ENCODE measurements at places on chromosomes 16 and 17.
A peak's percentile ranks its signal among the peaks of the same experiment; 100 is the strongest.

GRCh38 chr17:49798182-49798581, 9.7 kb downstream of the KAT7 start:
- H3K4me3 ChIP-seq: no peak overlapping the region
- H3K36me3 ChIP-seq: peaks cover 53% of the 10 kb centered on the region
- H3K4me1 ChIP-seq: no peaks in the 10 kb centered on the region
- H3K27me3 ChIP-seq: no peaks in the 10 kb centered on the region

DNA sequence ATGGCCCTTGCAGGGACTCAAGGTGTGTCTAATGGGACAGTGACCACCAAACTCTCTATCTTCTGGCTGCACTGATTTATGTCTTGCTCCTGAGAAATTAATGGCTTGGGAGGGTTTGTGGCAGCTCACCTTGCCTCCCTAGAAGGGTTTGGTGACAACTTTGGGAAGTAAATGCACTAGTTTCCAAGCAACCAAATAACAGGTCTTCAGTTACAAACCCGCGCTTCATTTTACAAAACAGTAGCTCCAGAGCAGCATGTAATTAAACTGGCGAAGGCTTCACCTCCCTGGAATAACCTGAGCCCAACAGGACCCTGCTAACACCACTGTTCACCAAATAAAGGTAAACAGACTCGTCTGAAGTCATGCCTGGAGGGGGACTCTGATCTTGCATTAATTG, 318.3 kb downstream of the SLC39A11 start:
- no peak for DNase-seq
- H3K36me3 ChIP-seq: no peaks in the 10 kb centered on the region
- H3K27ac ChIP-seq: no peak overlapping the region

GRCh38 chr17:43562679-43563599, 16.8 kb upstream of the ETV4 start:
- H3K4me3 ChIP-seq: peak overlapping the region; percentile 41
- no peak overlapping the region for H3K27ac ChIP-seq
- H3K36me3 ChIP-seq: no peaks in the 10 kb centered on the region
- peaks cover 26% of the 10 kb centered on the region for H3K4me1 ChIP-seq
- peak; percentile 58 for DNase-seq
- no peaks in the 10 kb centered on the region for H3K27me3 ChIP-seq

GRCh38 chr17:68853036-68853435, 102.2 kb downstream of the ABCA8 start:
- no peak overlapping the region for H3K27ac ChIP-seq
- no peaks in the 10 kb centered on the region for H3K36me3 ChIP-seq
- H3K27me3 ChIP-seq: no peaks in the 10 kb centered on the region
- no peaks in the 10 kb centered on the region for H3K4me1 ChIP-seq

- no peaks in the 10 kb centered on the region for H3K36me3 ChIP-seq
- H3K27ac ChIP-seq: no peak overlapping the region
- no peak overlapping the region for H3K4me3 ChIP-seq
- DNase-seq: no peak
- H3K4me1 ChIP-seq: no peaks in the 10 kb centered on the region
- no peaks in the 10 kb centered on the region for H3K27me3 ChIP-seq
These were observed 191.0 kb upstream of the PMFBP1 start for GRCh38 chr16:72362973-72363372.

DNA sequence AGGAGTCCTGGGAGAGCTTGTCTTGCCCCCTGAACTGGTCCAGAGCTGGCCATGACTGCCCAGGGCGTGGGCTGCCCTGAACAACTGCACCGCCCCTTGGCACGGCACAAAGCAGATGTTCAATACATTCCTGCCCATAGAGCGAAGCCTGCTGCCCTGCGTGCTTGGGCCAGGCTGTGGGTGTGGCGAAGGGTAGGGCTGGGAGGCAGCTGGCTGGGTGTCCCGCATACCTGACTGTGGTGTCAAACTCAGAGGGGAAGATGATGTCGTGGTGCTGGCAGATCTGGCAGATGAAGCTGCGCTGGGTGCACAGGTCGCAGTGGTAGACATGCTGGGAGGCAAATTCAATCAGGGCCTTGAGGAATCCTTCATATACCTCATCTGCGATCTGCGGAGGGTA, 124.2 kb upstream of the SMURF2 start:
- no peak overlapping the region for H3K4me3 ChIP-seq
- H3K27ac ChIP-seq: no peak overlapping the region
- 0 out of 2 replicates have a peak, but pooled peaks cover 3% of the 10 kb centered on the region for H3K4me1 ChIP-seq
- DNase-seq: no peak

GRCh38 chr16:55465077-55465896, 13.7 kb upstream of the MMP2 start:
- no peak overlapping the region for H3K4me3 ChIP-seq
- no peaks in the 10 kb centered on the region for H3K36me3 ChIP-seq
- no peaks in the 10 kb centered on the region for H3K4me1 ChIP-seq
- H3K27ac ChIP-seq: no peak overlapping the region

DNA sequence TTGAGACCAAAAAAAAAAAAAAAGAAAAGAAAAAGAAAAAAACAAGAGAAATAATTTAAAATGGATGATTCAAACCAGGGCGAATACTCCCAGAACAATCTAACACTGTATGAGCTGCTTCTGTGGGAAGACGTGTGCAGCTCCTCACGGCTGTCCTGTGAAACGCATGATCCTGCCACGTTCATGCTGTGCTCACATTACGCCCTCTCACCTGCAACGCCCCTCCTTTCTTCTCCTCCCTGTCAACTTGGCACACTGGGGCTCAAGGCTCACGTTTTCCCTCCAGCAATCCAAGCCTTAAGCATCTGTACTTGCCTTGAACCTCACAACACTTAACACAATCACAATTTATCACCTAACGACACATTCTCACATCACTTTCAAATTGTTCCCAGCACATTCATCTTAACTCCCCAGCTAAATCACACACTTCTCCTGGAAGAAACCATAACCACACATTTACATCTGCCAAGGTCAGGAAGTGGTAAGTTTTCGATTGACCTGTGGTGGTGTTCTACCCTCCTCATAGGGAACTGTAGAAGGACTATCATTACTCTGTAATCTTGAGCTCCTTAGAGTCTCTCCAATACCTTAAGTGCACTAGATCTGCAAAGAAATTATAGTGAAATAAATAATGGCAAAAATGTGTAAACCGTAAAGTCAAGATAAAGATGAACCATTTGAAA, 29.1 kb downstream of the MBTPS1 start:
- DNase-seq: no peak
- H3K36me3 ChIP-seq: peaks cover 27% of the 10 kb centered on the region
- no peak overlapping the region for H3K4me3 ChIP-seq
- H3K27me3 ChIP-seq: no peaks in the 10 kb centered on the region
- no peak overlapping the region for H3K27ac ChIP-seq

DNA sequence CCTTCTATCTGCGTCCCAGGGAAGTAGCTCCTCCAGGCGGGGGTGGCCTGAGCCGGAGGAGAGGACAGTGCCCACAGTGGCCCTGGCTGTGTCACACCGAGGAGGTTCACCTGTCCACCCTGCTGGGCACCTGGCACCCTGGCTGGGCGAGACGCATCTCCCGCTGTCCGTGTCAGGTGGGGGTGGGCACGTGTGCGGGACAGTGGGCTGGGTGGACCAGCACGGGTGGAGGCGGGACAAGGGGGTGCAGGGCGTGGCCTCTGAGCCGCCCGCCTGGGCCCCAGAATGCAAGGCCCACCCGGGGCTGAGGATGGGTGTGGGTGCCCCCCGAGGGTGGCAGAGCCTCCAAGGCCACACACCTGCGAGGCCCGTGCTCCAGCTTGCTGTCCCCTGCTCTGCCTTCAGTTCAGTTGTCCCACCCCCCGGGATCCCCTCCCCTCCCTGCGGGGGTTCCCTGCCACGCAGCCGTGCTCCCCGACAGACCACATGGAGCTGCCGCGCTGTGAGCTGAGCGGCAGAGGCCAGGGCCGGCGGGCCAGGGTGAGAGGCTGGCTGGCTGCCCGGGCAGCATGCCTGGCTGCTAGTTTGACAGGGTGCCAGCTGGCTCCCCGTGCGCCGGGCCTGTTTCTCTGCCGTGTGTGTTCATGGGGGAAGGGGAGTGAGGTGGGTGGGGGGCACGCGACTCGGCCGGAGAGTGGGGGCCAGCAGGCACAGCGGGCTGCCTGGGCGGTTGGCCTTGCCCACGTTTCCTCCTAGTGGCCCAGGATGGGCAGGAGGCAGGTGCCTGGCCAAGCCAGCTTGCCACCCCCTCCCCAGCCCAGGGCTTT, 33.9 kb downstream of the BAHCC1 start:
- no peaks in the 10 kb centered on the region for H3K27me3 ChIP-seq
- H3K4me3 ChIP-seq: no peak overlapping the region
- DNase-seq: no peak
- no peak overlapping the region for H3K27ac ChIP-seq

GRCh38 chr16:64234200-64234599, 887.7 kb downstream of the CDH11 start:
- no peak overlapping the region for H3K4me3 ChIP-seq
- no peaks in the 10 kb centered on the region for H3K27me3 ChIP-seq
- no peaks in the 10 kb centered on the region for H3K36me3 ChIP-seq
- no peak overlapping the region for H3K27ac ChIP-seq

All from GM23338 (cell line).